ENCODE measurements at places on chromosomes 1 and 21.

GRCh38 chr1:118304722-118305359 is 119.8 kb upstream of the SPAG17 start:
- DNase-seq: no peak

GRCh38 chr1:54324251-54325140 is 81.7 kb downstream of the SSBP3 start:
- no peak for DNase-seq

DNA sequence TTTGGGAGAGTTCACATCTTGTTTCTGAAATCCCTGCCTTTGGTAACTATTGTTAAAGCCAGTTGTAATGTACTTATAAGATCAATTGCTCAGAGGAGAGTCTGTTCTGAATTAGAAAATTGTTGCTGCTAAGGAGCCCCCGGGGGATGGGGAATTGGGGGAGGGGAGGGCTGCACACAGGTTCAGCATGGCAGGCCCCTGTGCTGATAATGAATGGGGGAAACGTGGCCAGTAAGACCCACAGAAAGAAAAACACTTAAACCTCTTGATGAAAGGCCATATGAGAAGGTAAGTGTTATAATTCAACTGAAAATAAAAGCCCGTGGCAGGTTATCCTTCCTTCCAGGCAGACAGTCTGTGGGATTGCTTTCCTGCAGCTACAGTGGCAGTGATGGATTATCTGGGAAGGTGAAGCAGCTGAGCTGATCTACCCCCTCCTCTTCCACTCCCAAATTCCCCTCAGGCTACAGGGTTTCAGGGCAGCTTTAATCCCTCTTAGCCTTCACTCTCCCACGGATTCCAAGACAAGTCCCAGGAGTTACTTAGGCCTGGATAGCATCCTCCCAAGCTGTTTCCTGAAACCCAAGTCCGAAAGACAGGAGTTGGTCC is 398.8 kb downstream of the TBX15 start:
- DNase-seq: no peak

DNA sequence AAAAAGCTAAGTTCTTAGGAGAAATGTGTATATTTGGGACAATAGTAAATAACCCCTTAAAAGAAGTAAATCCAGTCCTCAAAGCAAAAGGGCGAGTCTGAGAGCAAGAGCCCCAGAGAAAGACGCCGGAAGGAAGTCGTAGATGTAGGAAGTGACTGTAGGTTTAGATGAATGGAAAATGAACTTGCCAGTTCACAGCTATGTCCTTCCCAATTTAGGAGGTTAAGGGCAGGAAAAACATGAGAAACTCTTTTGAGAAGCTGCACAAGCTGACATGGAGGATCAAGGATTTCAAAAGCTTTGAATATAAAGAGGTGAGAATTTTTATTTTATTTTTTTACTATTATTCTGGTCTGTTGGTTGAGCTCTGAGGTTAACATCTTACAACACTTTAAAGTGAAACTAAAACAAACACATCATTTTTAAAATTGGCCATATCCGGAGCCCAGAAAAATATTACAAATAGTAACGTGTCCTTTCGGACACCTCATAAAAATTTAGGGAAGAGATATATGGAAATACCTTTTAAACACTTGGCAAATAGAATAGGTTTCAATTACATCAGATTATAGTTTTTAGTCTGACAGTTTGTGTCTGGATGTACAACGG is 1178.6 kb downstream of the MRPL39 start:
- no peak for DNase-seq

DNA sequence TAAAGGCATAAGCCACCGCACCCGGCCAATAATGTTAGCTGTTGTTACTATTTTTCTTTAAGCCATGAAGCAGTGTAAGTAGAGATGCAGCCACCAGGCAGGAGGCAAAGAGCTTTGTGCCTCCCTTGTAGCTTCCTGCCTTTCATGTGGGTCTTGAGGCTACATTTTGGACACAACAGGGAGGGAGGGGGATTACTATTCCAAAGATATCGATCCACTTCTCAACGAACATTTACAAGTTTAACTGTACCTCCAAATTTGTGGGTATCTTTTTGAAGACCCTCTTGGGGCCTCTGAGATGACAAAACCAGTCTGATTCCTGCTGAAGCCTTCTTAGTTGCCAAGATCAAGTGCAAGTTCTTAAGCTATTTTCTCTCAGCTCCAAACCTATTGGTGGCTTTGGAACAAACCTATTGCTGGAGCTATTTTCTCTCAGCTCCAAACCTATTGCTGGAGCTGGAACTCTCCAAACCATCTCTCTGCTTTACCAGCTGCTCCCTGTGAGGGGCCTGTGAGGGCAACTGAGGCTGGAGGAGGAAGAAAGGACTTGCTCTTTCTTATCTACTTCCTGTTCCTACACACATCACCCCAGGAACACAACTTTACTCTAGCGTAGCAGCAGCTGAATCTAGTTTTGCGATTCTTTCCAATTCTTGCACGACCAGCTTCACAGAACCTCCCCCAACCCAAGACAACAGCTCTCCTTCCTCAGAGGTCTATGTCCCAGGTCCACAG is 16.1 kb upstream of the RCAN3 start:
- no peak for DNase-seq

Measured in stimulated activated CD4-positive, alpha-beta T cell treated with anti-CD3 and anti-CD28 coated beads, Interleukin-1b, Interleukin-23, amount 100 ng/mL, for 1 hour (primary cell).